Left colon (tissue), 2 donors: ENCODE measurements at places on chromosomes 4 and X. TPM values are rescaled to one million over a fixed set of nuclear protein-coding genes. Genes with fewer than 3 reads are reported as not detected.

Gene FRMPD3
- total RNA-seq = 0.17 TPM

Gene PAGE5
- total RNA-seq = not detected

Gene PNMA5
- not detected for total RNA-seq

Gene CTAG2
- not detected for total RNA-seq

Gene H2BW2
- total RNA-seq = not detected

Gene NEIL3
- total RNA-seq = 1.0 TPM

Gene BTC
- 2.9 TPM for total RNA-seq

Gene NXF2
- total RNA-seq = not detected

Gene MAGEA9B
- total RNA-seq = not detected

Gene MAB21L2
- 45.8 TPM for total RNA-seq

Gene BEND2
- total RNA-seq = not detected

Gene NHS
- total RNA-seq = 2.0 TPM

Gene SLC26A1
- 2.0 TPM for total RNA-seq

Gene RIBC1
- 0.47 TPM for total RNA-seq

Gene TXK
- 0.55 TPM for total RNA-seq

Gene MAGEA12
- not detected for total RNA-seq

Gene PTTG2
- 0.46 TPM for total RNA-seq

Gene H2AZ1
- total RNA-seq = 165 TPM

Gene ZNF157
- total RNA-seq = not detected

Gene SOX3
- not detected for total RNA-seq

Gene EDA
- total RNA-seq = 2.3 TPM

Gene SMIM43
- total RNA-seq = not detected

Gene TBX22
- not detected for total RNA-seq

Gene DDX60
- 76.1 TPM for total RNA-seq

Gene HSFX1
- 1.0 TPM for total RNA-seq

Gene ARX
- total RNA-seq = 1.1 TPM

Gene SHOX
- 0.36 TPM for total RNA-seq
